ENCODE measurements at places on chromosomes 5 and 9. TPM values are rescaled to one million over a fixed set of nuclear protein-coding genes. Genes with fewer than 3 reads are reported as not detected.

DNA sequence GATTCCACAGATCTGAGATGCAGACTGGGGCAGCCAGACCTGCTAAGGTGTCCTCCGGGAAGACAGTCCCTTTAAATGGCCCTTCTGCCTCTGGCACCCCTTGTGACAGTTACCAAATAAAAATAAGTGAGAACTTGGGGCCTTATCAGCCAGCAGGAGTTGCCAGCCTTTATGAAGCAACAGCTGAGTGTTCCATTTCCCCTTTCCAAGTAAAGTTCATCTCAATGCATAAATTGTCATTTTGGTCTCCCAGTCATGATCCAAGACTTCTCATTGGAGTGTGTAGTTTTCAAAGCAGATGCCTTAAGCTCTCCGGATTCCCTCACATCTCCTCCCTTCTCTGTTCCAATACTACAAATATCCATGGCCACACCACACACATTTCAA lies 4.1 kb downstream of the PTCH1 start:
- no peak for DNase-seq

GRCh38 chr5:113099822-113100221 lies 123.2 kb downstream of the DCP2 start:
- DNase-seq, result no peak

CNTNAP3 gene
- total RNA-seq, result 0.28 TPM

- no peak for DNase-seq
Observed at GRCh38 chr5:76514292-76514691, 108.9 kb downstream of the F2RL2 start.

- no peak for DNase-seq
Observed at GRCh38 chr5:60699288-60699608, 718 bp downstream of the DEPDC1B start.

GRCh38 chr5:173613433-173614159 lies 2.9 kb downstream of the BOD1 start:
- no peak for DNase-seq

DNA sequence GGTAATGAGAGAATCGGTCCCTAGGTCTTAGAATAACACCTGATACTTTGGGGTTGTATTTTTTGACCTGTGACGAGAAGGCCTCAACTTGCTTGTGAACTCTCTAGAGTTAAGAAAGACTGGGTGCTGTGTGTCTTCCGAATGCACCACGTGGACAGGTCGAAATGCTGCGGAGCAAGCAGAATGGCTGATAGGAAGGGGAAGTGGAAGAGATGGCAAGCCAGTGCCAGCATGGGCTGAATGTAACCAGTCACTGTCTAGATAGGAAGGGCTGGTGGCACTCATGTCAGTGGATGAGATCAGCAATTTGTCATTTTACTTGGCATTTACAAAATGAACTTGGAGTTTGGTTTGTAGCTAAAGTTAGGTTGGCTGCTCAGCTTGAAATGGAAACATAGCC lies 5.6 kb downstream of the OTULINL start:
- no peak for DNase-seq
